ENCODE measurements at places on chromosomes 4 and X.

- no peak for DNase-seq
Observed at GRCh38 chrX:9164533-9165426, 130.9 kb upstream of the FAM9B start.

GRCh38 chr4:159273141-159273438 is 170.2 kb downstream of the RAPGEF2 start:
- DNase-seq, result no peak

- peak; percentile 87 for DNase-seq
Observed at GRCh38 chr4:26028793-26029567, 115.0 kb downstream of the SMIM20 start.

DNA sequence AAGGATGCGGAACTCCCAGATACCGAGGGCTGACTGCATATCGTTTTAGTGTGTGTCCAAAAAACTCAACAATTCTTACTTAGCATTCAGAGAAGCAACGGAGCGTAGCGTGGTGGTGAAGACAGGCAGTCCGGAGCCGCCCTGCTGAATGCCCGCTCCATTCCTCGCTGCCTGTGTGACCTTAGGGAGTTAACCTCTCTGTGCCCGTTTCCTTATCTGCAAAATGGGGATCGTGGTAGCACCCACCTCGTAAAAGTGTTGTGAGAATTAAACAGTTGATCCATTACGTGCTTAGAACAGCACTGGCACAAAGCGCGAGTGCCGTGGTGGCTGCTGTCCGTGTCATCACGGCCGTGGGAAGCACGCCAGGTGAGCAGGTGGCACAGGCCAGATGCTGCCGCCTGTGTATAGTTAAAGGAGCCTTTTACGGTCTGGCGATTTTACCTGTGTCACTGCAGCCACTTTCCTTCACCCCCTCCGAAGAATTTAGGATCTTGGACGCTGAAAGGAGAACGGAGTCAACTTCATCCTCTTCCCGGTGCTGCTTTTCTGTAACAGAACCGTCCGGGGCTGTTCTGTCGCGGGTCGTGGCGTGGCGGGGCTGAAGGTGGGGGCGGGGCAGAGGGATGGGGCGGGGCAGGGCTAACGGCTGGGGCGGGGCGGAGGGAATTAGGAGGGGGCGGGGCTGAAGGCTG is 885 bp downstream of the CCDC110 start:
- peak; percentile 36 for DNase-seq

- DNase-seq, result peak; percentile 66
Observed at GRCh38 chr4:130336585-130337217, 1240.7 kb downstream of the C4orf33 start.

DNA sequence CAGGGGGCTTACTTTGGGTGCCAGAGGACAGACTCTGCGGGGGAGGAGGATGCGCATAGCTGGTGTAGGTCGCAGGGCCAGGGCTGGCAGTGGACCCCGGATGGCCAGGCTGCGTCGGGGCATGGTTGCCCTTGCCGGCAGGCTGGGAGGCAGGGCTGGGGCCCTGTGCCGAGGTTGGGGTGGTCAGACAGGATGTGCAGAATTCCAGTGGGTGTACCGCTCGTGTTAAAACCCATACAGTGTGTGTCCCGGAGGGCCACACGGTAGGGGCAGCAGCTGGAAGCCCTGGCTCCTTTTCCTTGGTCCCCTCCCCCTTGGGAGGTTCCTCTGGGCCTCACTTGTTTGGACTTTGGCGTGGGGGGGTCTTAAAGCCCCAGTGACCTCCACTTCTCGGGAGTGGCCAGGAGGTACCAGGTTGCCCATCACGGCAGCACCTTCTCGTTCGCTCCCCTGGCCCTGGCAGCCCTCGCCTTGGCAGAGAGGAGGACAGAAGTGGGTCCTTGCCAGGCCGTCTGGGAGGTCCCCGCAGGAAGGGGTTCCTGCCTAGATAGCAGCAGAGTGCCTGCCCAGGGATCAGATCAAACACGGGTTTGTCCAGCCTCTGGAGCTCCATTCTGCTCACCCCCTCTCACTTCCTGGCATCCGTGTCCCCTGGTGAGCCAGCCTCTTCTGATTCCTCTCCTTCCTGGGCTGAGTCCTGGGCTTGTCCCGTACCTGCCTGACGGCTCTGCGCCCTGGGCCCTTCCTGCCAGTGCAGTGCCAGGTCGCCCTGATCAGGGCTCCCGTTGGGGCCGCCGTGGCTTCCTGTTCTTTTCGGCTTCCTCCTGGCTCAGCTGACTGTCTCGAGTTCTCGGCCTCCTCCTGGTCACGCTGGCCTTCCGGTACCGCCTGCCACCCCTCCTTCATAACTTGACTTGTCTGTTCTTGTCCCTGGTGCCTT is 56.7 kb upstream of the HGFAC start:
- no peak for DNase-seq

DNA sequence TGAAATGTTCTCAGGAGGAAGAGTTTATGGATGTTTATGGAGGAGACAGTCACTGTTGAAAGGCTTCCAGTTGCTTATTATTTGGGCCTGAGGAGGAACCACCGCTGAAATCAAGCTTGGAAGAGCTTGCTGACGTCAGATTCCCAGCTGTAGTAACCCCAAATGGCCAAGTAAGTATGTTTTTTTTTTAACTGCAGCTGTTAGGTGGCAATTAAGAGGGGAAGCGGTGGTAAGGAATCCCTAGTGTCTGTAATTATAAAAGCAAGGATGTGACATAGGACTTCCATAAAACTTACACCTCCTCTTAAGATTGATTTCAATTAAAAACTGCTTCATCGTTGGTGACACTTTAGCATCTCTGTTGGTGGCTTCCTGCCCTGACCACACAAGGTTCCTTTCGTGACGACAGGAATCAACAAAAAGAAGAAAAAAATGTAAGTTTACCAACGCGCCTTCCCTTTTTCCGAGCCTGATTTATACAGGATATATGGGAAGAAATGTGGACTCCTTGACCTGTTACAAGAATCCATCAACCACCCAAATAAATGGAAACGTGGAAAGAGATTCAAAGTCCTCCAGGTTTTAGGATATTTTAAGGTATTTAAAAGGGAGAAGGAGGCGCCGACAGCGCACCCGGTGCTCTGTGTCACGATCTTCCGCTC is 884 bp downstream of the RELL1 start:
- no peak for DNase-seq

DNA sequence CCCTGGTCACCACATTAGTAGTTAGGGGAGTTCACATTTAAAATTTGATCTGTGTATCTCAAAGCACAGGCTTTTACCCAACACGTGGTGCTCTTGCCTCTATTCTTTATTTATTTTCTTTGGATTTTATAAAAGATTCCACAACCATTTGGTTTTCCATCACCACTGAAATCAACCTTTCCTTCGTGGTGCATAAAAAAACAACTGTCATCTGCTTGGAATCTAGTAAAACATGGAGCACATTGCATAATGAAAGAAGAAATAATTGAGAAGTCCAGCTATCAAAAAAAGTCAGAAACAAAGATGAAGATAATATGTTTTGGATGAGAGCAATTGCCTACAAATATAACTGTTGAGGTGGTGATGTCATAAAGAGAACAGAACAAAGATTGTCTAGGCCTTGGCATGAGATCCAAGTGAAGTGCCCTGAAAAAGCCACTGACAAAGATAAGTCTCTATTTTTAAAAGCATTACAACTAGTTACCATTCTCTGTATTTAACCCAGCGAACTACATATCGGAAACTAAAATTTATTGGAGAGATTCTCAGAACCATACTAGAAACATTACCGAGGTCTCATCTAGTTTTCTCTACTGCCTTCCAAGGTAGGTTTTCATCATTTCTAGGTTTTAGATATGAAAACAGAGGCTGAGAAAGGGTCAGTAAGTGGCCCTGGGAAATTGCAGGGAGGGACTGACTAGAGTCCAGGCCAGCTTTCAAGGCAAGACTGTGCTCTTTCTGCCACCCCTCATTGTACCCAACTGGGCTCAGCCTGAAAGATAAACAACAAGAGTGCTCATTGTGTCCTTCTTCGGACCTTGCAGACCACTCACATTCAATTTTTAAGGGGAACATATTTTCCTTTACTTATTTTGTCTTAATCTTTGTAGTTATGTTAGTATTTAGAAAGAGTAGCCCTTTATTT is 127.3 kb downstream of the MAD2L1 start:
- no peak for DNase-seq

DNA sequence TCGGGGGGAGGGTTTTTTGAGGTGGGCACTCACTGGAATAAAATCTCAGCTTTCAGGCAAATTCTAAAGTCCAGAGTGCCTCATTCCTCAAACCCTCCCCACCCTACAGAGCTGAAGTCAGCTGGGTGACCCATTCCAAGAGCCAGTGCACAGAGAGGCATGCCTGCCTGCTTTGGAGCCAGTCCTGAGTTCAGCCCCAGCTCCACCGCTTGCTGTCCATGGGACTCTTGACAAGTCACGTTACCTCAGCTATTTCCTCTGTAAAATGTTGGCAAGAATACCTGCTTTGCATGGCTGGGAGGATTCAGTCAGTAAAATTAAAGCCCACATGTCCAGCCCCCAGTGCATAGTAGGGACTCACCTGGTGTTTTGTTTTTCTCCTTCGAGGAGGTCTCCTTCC is 125.9 kb upstream of the PJA1 start:
- DNase-seq, result no peak

GRCh38 chr4:23332313-23332712 is 557.5 kb downstream of the PPARGC1A start:
- DNase-seq, result no peak
